ENCODE measurements at places on chromosomes 2 and 18.

DNA sequence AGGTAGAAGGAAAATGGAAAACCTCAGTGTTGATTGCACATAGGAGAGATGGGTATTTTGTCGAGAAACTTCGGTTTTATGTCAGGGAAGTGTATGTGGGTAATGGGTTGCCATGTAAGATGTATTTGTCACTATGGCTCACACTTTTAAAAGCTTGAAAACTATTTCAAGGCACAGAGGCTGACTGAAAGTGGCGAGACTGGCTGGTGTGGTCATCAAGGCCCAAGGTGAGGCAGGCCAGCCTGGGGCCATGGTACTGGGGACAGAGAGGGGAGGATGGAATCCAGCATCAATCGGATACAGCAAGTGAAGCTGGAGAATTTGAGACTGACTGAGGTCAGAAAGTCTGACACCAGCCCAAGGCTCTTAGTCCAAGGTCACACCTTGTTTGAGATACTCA is 77.2 kb upstream of the MCFD2 start:
- DNase-seq: no peak

GRCh38 chr2:218501665-218502064 is 66.5 kb downstream of the USP37 start:
- DNase-seq: no peak

- DNase-seq: no peak
These were observed 43.7 kb upstream of the NYAP2 start for GRCh38 chr2:225355788-225356187.

DNA sequence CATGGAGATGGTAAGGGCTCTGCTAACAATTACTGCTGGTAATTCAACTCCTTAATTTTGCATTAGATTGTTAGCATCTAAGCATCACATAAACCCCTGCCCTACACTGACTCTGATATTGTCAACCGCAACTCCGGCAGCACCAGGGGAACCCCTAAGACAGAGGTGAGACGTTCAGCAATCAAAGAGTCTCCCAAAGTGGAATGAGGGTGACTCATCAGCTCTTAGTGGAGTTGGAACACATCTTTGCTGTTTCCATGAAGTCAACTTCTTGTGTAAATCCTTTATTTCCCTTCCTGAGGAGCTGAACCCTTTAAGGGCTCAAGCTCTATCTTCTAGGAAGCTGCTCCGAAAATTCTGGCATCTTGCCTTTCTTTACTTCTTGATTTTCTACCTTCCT is 52.1 kb downstream of the ABCG8 start:
- no peak for DNase-seq

GRCh38 chr18:54135216-54135615 is 89.3 kb downstream of the MBD2 start:
- no peak for DNase-seq

DNA sequence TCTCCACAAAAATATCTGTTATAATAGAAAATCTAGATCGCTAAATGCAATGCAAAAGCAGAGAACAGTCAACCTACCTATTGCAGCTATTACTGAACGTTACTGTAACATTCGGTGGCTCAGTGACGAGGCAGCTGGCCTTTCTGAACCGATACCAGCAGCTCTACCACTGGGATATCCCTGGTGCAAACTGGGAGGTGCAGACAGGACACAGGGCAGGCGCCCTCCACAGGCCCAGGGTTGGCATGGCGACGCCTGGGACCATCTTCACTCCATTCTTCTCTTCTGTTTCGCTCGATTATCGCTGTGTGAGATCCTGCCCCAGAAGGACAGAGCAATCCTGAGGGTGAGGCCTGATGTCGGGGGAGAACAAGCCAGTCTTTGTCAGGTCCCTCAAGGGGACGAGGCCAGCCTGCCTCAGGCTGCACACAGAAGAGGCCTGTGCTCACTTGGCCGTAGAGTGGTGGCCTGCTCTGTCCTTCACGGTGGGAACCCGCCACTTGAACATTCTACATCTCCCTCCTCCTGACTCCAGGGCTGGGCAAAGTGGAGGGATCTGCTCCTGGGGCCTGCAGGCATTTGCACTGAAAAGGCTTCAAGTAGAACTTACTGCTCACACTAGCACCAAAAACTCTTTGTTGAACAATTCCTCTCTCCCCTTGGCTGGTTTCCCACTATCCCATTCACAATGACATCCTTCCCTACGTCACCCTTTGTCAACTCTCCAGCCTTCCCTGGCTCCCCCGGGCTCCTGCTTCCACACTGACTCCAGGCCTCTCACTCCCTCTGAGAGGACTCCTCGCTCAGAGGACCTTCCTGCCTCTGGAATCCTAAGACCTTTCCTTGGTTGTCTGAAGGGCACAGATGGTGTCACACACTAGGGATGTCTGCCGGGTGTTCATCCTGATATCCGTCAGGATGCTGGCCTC is 49.7 kb downstream of the CYRIA start:
- no peak for DNase-seq

GRCh38 chr2:10097352-10098148 is 17.3 kb upstream of the CYS1 start:
- DNase-seq: peak; percentile 62
